Nephron progenitor cell (in vitro differentiated cells): ENCODE measurements at places on chromosomes 5 and 9.

- no peak for DNase-seq
Observed at GRCh38 chr9:129307227-129307970, 129.3 kb upstream of the IER5L start.

- DNase-seq: no peak
Observed at GRCh38 chr9:22097707-22098106, 88.6 kb upstream of the CDKN2B start.

GRCh38 chr5:39515881-39516280 is 91.1 kb upstream of the DAB2 start:
- DNase-seq: no peak

DNA sequence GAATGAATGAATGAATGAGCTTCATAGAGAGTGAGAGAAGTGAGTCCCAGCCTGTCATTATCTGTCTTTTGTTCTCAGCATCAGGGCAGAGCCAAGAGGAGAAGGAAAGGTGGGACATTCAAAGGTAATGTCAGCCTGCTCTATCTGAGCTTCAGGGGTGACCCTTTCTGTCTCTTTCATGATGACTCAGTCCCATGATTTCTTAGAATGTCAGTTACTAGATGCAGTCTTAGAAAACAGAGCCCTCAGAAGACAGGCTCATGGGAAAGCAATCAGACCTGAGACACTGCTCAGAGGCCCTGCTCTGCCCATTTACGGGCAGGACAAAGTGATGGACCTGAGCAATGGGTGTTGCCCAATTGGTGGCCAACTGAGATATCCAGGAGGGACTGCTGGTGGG is 1.1 kb downstream of the SPATA31D1 start:
- no peak for DNase-seq

DNA sequence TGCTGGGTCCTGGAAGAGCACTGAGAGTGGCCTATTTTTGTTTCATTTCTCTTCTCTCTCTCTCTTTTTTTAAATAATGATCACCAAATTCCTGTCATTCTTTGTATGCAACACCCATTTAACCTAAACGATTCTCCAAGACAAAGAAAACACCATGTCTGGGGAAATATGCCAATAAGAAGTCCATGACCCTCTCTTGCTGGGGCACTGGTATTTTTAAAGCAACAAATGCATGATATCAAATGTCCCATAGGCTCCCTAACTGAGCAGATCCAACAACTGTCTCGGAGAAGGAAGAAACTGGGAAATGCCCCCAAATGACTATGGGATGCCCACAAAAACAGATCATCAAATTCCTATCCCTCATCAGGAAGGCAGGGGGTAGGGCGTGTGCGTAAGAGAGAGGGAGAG is 567.4 kb downstream of the CCDC171 start:
- no peak for DNase-seq
